ENCODE measurements at places on chromosomes 3 and 15.

DNA sequence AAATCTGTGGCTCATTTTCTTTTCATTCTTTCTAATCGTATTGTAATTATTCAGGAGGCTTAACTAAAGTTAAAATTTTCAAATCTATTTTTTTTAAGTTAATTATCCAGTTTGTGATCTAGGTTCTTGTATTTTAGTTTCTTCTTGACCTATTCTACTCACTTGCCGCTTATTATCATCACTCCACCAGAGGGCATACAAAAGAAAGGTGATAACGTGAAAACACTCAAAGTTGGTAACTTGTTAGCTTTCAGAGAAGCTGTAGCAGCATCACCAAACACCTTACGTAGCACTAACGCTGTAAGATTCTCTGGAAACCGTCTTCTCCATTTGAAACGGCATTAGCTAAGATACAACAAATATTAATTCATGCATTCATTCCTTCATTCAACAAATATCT lies 4.8 kb downstream of the GNB4 start:
- no peak for DNase-seq

DNA sequence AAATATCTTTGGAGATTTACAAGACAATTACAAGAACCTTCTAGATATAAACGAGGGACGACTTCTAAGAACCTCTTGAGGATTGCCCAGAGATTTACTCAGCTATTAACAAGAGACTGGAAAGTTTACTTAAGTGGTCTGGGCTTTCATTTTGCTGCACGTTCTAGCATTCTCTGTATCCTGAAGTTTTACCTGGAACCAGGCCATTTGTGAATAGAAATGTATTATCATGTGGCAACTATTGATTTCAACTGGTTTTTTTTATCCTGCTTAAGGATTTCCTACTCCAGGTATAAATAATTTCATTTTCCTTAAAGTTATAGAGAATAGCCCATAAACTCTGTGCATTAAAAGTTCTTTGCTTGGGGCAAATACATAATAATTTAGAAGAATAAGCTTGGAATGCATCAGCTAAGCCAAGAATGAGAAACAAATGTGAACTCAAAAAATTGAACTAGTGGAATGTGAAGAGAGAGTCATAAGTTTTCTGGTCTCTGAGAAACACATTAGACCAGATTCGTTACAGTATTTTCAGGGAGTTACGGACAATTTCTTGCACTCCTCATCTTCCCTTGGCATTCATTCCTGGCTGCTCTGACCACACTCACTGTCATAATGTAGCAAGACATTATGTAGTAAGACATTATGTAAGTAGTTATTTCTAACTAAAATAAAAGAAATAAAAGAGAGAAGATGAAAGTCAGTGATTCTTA lies 1.3 kb downstream of the AQP9 start:
- no peak for DNase-seq

DNA sequence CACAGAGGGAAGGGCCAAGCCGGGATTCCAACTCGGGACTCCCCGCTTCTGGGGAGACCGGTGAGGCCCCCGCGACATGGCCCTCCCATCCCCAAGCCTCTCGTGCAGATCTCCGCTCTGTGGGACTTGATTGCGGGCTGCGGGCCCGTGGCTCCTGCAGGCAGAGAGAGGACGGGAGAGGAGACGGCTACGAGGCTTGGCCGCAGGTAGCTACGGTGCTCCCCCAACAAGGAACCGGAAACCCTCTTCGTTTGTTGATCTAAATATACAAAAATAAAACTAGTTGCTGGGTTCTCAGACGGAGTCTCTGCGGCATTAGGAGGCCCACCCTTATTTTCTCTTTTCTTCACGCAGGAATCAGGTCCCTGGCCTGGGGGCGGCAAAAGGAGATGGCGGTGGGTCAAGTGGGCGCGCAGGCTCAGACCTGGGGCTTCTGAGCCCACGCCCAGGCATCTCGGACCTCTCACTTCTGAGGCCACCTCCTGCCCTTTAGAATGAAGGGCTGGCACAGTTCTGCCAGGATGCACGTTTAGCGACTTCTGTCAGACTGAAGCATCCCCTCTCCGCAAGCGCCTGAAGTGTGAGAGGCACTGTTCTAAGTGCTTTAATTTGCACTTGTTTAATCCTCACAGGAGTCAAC lies 10.9 kb downstream of the GNB5 start:
- DNase-seq: no peak

DNA sequence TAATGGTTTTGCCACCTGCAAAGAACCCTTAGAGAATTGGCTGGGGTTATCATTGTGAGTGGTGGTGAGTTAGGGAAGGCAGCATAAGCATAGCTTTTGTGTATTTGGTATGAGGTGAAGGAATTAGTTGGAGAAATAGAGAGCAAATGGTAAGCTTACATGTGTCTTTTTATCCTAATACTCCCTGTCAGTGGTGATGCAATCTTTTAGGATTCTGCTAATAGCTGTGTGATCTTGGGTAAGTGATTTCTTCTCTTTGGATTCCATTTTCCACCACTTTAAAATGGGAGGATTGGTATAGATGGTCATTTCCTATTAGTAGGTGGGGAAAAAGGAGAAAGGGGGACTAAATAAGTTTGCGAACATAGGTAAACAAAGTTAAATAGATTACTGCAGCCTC lies 30.9 kb downstream of the PIAS1 start:
- DNase-seq: no peak

- DNase-seq: no peak
Measured at GRCh38 chr3:61152071-61152470, 99.2 kb downstream of the FHIT start.

GRCh38 chr15:52206446-52206845 lies 15.3 kb upstream of the GNB5 start:
- DNase-seq: no peak

DNA sequence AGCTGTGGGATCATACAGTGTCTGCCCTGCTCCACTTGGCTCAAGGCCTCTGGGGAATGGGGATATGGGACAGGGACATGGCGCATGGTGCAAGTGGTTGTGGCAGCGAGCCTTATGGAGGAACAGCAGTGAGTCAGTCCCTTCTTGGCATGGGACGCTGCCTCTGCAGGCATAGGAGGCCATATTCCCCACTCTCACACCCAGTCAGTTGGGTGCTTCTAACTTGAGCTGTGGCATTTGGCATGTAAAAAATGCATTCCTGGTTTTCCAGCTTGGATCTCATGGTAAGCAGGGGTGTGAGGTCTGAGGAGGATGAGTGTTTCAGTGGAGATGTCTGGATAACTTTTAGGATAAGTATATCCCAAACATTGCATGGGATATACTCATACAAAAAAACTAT lies 31.6 kb upstream of the UBE2Q2 start:
- DNase-seq: no peak

DNA sequence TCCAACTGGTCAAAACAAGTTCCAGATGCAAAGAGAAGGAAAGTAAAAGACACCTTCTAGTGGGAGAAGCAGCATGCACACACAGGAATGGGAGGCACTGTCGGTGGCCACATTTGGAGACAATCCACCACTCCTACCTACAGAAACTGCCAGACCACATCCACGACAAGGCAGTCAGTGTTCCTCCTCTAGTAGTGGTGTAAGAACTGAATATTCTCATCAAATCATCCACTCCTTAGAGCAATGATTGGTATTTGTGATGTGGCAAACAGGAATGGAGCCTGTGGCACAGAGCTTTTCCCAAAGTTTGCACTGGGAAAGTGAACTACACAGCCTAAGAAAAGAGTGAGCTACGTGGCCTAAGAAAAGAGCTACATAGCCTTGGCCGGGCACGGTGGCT lies 5.1 kb upstream of the SPINT1 start:
- DNase-seq: no peak

GRCh38 chr15:39199076-39199475 lies 381.8 kb upstream of the THBS1 start:
- no peak for DNase-seq

DNA sequence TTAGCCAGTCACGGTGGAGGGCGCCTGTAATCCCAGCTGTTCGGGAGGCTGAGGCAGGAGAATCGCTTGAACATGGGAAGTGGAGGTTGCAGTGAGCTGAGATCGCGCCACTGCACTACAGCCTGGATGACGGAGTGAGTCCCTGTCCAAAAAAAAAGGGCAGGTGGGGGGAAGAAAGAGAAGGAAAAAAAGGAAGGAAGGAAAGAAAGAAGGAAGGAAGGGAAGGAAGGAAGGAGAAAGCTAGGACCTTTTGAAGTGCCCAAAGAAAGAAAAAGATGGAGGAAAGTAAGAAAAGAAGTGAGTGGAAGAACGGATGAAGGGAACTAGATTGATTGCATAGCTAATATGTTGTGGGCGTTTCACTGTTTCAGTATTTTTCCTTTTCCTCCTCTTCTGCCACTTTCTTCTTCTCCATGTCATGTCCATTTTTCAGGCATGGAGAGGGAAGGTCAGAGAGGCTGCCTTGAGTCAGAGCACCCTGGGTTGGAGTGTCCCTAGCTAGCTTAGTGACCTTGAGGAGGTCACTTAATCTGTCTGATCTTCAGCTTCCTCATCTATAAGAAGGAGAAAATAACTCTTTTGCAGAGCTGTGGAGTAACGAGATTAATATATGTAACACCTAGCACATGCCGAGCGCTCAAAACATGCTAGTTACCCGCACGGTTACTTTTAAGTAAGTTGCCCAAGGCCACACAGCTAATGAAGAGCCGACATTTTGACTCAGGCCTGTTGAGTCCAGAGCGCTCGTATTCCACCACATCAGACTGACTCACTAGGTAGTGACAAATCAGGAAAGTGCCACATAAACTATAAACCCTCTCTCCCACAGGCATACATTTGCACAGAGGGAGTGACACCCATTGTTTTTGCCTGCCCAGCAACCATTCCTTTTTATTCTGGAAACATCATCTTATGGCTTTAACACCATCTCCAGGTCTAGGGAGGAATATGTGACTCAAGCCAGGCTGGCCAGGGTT lies 42.2 kb downstream of the BHLHE40 start:
- DNase-seq: peak; percentile 41

DNA sequence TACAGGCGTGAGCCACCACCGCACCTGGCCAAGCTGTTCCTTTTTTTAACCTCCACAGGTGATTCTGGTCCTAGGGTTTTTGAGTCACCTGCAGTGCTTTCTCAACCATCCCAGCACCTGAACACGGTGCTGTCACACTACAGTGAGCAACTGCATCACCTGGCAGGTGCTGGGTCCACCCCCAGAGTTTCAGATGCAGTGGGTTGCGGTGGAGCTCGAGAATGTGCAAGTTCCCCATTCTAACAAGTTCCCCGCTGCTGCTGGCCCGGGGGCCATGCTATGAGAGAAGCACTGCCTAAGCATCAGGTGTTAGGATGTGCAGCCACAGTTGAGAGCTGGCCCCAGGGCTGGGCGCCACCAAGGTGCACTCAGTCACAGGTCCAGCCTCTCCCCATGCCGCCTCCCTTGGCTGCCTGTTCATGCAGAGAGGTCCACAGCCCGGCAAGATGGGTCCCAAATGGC lies 18.0 kb downstream of the ISG20 start:
- DNase-seq: no peak

GRCh38 chr3:53665608-53666425 lies 171.4 kb downstream of the CACNA1D start:
- no peak for DNase-seq

GRCh38 chr15:56871185-56871584 lies 47.3 kb upstream of the TCF12 start:
- peak; percentile 74 for DNase-seq

DNA sequence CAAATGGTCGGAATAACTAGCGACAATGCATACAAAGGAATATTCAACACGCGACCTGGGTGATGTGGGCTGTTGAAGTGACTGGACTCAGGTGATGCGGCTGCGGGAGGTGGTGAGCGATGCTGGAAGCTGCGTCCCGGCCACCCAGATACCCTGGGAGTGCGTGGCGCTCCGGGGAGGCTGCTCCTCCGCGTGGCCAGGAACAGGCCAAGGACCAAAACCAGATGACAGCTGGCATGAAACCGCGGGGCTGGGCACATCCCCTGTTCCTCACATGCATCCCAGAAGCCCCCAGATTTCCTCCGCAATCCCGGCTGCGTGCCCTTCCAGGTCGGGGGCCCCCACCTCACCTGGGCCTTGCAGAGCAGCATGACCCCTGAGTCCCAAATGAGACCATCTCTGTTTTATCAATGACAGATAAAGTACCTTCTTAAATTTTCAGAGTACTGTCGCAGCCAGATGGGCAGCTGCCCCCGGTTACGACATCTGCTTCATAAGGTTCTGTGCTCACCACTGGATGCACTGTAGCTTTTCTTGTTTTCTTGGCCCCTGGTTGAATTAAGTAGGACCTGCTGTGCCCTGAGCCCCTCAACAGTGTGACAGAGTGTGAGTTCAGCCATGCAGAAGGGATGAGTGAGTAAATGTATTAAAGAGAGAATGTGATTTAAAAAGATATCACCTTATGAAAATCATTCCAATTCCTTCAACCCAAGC lies 278.2 kb downstream of the GABRG3 start:
- DNase-seq: no peak

- no peak for DNase-seq
Measured at GRCh38 chr3:129003578-129004112, 2.5 kb downstream of the EFCC1 start.

- no peak for DNase-seq
Measured at GRCh38 chr3:45109771-45110508, 36.2 kb downstream of the CDCP1 start.

- no peak for DNase-seq
Measured at GRCh38 chr15:35319354-35319753, 226.6 kb downstream of the DPH6 start.

GRCh38 chr3:5016211-5017161 lies 37.2 kb downstream of the BHLHE40 start:
- DNase-seq: peak; percentile 43

DNA sequence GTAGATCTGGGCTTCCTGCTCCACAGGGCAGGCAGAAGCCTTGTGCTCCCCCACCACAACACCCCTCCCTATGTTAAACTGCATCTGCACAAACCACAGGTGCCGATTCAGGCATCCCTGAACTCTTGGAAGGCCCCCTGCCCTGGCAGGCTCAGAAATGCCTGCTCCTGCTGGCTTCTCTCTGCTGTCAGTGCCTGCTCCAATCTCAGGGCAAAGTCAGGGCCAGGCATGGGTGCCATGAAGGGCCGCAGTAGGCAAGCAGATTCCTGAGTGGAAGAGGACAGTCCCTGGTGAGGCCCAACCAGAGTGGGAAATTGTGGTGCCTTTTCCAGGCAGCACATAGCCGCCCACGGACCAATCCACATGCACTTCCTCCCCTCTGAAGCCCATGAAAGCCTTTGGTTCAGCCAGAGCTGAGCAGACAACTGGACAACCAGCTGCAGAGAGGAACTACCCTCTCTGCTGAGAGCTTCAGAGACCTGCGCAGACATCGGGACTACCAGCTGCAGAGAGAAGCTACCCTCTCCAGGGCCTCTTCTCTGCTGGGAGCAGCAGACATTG lies 13.6 kb downstream of the PRR20G start:
- no peak for DNase-seq

Measured in retinal pigment epithelial cell (primary cell).